M059J (cell line): ENCODE measurements at places on chromosomes 2 and 18.

DNA sequence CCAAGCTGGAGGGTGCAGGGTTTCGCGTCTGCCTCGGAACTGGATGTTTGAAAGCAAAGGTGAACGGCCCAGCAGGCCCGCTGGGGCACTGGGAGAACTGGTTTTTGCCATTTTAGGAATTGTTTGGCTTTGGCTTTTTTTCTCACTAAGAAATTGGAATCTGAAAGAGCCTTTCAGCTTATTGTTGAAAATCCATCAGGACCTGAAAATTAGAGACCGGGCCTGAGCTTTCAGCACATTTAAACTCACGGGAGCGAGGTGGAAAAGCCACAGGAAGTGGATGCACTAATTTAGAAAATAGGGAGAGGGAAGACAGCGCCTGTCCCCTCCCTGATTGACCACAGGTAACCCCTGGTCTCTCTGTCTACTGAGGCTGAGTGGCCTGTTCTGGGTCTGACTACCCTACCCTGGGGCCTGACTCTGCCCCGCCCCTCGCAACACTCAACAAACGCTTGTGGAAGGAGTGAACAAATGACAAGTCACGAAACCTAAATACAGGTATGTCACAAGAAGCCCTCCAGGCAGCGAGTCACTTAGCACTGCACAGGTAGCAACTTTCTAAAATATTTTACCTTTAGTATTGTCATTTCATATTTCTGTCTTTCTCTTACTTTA, 100.3 kb upstream of the MBOAT2 start:
- no peak for DNase-seq

- peak; percentile 59 for DNase-seq
Measured at GRCh38 chr2:225893151-225893550, 493.6 kb downstream of the NYAP2 start.

DNA sequence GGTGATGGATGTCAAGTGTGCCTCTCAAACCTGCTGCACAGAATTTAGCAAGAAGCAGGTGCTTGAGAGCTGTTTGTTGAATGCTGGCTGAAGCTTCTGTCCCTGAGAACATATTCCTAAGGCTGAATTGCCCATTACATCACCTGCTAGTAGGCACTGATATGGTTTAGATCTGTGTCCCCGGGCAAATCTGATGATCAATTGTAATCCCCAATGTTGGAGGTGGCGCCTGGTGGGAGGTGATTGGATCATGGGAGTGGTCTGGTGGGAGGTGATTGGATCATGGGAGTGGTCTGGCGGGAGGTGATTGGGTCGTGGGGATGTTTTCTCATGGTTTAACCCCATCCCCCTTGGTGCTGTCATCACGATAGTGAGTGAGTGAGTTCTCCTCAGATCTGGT, 128.0 kb downstream of the HRH4 start:
- DNase-seq = no peak

- peak; percentile 46 for DNase-seq
Measured at GRCh38 chr18:59353079-59353680, 5.9 kb downstream of the LMAN1 start.

DNA sequence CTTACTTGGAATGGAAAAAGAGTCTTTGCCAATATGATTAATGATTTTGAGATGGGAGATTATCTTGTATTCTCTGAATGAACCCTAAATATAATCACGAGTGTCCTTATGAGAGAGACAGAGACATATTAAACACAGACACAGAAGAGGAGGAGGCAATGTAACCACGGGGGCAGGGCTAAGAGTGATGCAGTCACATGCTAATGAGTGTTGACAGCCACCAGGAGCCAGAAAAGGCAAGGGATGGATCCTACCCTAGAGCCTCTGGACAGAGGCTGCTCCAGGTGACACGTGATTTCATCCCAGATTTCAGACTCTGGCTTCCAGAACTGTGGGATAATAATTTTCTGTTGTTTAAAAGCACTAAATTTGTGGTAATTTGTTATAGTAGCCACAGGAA, 679.6 kb downstream of the MBD2 start:
- DNase-seq = no peak

DNA sequence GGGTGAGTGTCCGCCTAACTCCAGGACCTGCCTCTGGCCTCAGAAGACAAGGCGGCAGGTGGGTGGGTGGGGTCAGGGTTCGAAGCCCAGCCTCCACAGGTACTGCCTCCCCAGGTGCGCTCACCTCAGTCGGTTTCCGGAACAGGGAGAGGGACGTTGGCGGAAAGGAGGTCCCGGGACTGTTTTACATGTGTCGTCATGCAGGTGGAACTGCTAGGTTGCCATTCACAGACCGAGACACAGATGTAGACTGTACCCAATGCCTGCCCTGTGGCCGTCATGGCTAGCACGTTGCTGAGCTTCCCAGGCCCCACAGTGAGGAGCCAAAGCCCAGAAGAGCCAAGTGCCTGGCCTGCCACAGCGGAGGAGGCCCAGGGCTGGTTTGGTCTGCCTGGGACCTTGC, 284.0 kb upstream of the HS6ST1 start:
- no peak for DNase-seq

DNA sequence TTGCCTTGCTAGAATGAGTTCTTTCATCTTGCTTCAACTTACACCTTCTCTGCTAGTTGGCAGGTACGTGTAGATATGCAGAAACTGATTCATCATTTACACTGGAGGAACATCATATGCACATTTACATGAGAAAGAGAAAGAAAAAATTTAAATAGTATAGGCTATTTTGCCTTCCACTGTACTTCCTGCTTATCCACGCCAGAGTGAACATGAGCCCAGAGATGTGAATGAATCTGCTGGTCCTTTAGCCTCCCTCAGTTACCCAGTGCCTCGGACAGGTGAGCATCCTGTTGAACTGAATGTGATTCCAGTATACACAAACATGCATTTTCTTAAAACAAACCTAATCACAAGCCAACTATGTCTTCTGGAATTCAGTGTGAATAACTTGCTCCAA, 83.6 kb downstream of the SESTD1 start:
- DNase-seq = no peak

DNA sequence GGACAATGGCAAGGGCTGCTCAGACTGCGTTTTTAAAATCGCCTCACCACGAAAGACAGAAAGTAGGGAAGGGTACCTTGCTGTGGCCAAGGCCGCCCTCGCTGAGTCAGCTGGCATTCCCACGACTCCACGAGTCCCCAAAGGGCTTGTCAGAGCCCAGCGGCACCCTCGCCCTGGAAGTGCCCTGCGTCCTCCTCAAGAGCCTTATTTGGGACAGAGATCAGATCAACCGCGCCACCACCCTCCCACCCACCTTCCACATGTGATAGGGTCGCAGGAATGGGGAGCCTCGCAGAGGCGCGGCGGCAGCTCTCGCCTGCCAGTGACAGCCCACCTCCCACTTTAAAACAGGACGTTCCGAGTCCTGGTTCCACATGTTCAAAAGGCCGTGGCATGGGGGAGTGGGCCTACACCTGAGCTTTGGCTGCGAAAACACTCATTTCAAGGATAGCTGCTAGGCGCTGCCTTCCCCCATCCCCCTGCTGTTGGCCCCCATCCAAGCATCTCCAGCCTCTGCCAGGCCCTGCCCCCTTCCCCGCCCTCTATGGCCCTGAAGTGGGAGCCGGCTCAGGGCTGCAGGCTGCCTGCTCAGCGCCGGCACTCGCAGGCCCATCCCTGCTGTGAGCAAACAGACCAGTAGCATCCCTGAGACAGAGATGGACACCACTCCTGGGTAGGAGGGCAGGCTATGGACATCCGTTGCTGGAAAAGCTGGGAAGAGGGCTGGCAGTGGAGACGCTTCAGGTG, 38.1 kb upstream of the ARHGEF4 start:
- DNase-seq = no peak

GRCh38 chr2:24981411-24982136, 9.8 kb upstream of the DNAJC27 start:
- DNase-seq = no peak

GRCh38 chr2:186477790-186478189, 8.3 kb upstream of the ZC3H15 start:
- no peak for DNase-seq

DNA sequence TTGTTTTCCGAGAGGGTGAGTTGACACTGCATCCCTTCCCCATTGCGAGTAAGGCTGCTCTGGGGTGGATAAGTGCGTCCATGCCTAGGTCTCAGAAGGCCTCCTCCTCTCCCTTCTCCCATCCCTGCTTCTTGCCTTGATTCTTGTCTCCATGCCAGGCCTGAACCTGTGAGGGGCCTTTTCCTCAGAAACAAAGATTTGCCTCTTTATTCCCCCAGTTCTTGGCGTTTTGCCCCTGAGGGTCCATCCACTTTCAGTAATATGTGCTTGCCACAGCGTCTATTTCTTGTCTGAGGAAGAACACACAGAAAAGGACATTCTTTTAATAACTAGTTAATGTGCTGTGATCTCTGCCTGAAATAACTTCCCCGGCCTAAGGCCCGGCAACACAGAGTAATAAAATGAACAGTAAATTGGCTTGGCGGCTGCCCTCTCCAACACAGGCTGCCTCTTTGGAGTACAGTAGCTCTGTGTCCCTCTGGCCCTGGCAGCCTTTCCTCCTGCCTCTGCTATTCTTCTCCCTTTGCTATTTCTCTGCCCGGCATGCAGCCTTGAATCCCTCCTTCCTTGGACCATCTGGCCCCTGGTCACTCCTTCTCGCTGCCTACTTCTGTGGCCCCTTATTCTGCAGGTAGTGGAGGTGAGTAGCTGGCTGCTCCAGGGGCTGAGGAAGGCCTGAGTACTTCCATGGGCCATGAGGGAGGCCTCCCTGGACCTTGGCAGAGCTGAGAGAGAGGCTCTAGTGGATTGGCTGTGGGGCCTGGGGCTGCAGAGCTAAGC, 4.4 kb downstream of the EHD3 start:
- no peak for DNase-seq

GRCh38 chr2:59969161-59969560, 584.3 kb downstream of the BCL11A start:
- DNase-seq = no peak

GRCh38 chr2:14520385-14520945, 112.1 kb upstream of the LRATD1 start:
- DNase-seq = no peak

- no peak for DNase-seq
Measured at GRCh38 chr2:1800716-1801388, 56.5 kb upstream of the PXDN start.

GRCh38 chr2:86703704-86704361, 16.3 kb upstream of the RMND5A start:
- DNase-seq = peak; percentile 92

GRCh38 chr18:5317186-5317585, 21.7 kb upstream of the ZBTB14 start:
- DNase-seq = no peak

GRCh38 chr2:46470114-46470628, 9.2 kb upstream of the TMEM247 start:
- no peak for DNase-seq

DNA sequence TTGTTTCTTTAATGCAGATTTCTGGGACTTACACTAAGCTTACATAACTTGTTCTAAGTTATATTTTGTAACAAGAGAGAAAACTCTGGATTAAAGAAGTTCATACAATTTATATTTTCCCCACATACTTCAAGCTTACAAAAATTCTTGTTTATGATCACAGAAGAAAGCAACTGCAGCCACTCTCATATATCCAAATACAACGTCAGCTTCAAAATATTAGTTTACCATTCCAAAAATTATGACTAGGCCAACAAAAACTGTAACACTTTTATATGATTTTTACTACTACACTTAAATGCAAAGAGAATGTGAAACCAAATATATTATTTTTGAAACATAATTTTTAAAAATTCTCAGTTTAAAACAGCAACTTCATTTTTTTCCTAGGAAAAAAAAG, 30.9 kb downstream of the LPIN2 start:
- no peak for DNase-seq

DNA sequence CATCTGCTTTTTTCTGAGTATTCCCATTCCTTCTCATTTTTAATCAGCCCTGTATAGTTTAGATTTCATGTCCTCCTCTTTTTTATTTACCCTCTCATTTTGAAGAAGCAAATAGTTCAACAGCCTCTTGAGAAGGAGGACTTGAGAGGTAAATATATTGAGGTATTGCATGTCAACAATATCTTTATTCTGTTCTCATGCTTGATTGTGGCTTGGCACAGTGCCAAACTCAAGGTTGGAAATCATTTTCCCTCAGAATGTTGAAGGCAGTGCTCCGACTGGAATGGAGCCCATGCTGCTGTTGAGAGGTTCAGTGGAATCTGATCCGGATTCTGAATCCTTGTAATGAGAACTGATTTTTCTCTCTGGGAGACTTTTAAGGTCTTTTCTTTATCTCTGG, 31.0 kb upstream of the GALNT3 start:
- DNase-seq = peak; percentile 46

GRCh38 chr2:1414121-1414520, 858 bp downstream of the TPO start:
- DNase-seq = no peak

DNA sequence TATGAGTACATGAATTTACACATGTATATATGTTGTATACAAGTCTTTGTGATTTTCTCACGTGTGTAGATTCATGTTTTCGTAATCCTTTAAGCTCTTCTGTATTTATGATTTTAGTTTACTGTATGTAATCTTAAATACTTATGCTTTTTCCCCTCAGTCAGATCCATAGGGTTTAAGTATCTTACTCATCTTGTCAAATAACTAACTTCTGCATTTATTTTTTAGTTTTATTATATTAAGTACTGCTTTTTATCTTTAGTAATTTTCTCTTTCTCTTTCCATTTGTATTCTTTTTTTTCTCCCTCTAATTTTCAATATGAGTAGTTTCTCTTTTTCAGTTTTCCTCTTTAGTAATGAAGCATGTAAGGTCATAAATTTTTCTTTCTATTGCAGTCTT, 179.4 kb downstream of the LCLAT1 start:
- no peak for DNase-seq

- peak; percentile 29 for DNase-seq
Measured at GRCh38 chr2:68878753-68879152, 7.6 kb upstream of the BMP10 start.

DNA sequence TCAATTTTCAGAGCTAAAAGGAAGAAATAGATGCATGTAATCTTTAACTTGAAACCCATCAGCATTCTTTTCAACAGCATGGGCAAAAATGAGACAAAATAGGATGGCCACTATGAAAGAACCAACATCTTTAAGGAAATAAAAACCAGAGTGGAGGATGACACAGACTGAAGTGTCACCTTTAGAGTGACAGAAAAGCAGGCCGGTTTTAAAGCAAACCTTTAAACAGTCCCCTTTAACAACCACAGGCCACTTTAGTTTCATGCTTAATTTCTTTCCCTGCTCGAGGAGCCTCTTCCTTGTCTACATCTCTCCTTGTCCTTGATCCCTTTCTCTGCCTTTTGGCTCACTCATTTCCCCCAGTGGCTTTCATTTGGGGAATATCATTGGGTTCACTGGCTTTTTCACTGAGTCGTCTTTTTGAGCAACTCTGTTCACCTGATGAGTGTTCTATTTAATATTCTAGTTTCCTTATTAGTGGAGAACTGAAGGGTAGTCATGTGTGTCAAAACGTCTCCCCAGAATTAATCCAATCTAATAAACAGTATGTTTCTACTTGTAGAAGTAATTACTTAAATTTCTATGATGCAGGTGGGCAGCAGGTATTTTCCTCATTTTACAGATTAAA, 72.5 kb downstream of the DOCK10 start:
- no peak for DNase-seq

DNA sequence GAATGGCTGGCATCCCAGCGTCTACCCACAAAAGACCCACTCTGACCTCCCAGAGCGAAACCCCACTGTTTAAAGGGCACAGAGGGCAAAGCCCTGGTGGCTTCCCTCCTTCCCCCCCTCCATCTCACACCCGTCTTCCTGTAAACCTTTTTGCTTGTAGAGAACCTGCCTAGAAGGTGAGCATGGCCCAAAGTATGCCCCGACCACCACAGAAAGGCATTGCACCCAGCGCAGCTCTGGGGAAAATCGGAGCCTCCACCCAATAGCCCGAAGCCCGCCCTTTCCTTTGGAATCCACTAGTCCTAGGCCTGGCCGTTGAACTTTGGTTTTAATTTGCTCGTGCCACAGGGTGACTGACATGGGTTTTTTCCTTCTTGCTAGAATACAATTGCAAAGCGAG, 22.6 kb downstream of the DIPK1C start:
- DNase-seq = no peak
